ENCODE measurements at places on chromosomes 1 and 21. TPM values are rescaled to one million over a fixed set of nuclear protein-coding genes. Genes with fewer than 3 reads are reported as not detected.
A peak's percentile ranks its signal among the peaks of the same experiment; 100 is the strongest.

PDXK gene
- total RNA-seq: 41.5 TPM

- no peak overlapping the region for H3K4me3 ChIP-seq
- H3K27me3 ChIP-seq: no peaks in the 10 kb centered on the region
- H3K4me1 ChIP-seq: peaks cover 20% of the 10 kb centered on the region
- no peak overlapping the region for H3K27ac ChIP-seq
- no peak for DNase-seq
Measured at GRCh38 chr21:33974513-33975468, 59.2 kb upstream of the ATP5PO start.

GRCh38 chr1:17696417-17697301, 58.5 kb upstream of the ACTL8 start:
- no peaks in the 10 kb centered on the region for H3K27me3 ChIP-seq
- H3K36me3 ChIP-seq: no peaks in the 10 kb centered on the region
- peak; percentile 78 for DNase-seq
- H3K4me3 ChIP-seq: no peak overlapping the region
- H3K27ac ChIP-seq: no peak overlapping the region
- peaks cover 3% of the 10 kb centered on the region for H3K4me1 ChIP-seq

GRCh38 chr1:165564561-165564960, 20.8 kb downstream of the LRRC52 start:
- H3K4me3 ChIP-seq: no peak overlapping the region
- peak; percentile 20 for DNase-seq
- no peak overlapping the region for H3K27ac ChIP-seq
- no peaks in the 10 kb centered on the region for H3K36me3 ChIP-seq
- H3K27me3 ChIP-seq: peaks cover 3% of the 10 kb centered on the region
- H3K4me1 ChIP-seq: no peaks in the 10 kb centered on the region

GRCh38 chr1:232363008-232363407, 266.9 kb downstream of the SIPA1L2 start:
- no peaks in the 10 kb centered on the region for H3K27me3 ChIP-seq
- H3K4me3 ChIP-seq: no peak overlapping the region
- no peaks in the 10 kb centered on the region for H3K4me1 ChIP-seq
- H3K36me3 ChIP-seq: no peaks in the 10 kb centered on the region

CHIA gene
- not detected for total RNA-seq

DNA sequence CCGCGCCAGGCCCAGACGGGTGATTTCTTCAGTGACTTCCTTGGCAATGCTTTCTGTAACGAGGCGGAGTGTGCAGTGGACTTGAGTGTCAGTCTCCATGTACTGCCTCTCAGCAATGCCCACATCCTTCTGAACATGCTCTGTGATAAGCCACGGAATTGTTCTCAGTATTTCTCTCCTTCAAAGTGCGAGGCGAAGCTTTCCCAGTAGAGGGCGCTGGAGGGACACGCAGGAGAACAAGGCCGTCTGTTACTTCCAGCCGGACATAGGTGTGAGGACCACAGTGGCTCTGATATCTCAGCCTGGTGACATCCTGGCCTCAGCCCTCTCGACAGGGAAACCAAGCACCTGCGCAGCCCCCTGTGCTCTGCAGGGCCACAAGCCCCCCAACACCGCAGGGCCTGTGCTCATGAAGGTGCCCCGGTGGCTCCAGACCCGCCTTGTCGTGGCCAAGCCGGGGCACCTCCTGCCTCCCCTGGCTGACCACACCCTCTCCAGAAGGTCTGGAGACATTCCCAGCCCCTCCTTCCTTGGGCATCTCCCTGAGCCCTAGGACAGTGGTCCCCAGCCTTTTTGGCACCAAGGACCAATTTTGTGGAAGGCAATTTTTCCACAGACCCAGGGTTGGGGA, 46.1 kb upstream of the BACE2 start:
- H3K4me1 ChIP-seq: no peaks in the 10 kb centered on the region
- peak; percentile 71 for DNase-seq
- no peak overlapping the region for H3K4me3 ChIP-seq

DNA sequence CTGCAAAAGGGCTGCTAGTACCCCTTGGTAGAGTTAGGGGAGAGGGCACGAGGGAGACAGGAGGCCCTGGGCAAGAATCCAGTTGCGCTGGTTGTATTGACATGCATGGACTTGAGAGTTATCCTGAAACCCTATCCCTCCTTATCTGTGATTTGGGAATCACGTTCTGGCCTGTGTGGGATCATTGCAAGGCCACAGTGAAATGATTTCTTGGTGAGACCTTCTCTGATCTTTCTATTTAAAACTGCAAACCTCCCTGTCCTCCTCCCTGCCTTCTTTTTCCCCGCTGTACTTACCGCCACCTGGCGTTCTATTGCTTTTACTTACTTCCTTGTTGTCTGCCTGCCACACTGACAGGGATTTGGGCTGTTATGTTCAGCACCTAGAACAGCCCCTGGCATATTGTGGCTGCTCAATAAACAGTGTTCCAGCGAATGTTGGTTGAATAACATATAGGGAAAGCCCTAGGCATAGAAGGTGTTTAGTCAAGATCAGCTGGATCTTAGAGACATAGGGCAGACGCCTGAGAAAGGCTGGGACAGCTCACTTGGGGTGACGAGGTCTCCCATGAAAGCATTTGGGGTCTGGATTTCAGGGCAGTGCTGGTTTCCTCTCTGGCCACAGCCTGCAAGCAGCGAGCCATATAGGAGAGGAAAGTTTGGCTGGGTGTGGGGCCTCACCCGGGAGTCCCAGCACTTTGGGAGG, 25.6 kb downstream of the ALPL start:
- DNase-seq: peak; percentile 84
- H3K27ac ChIP-seq: no peak overlapping the region
- peaks cover 28% of the 10 kb centered on the region for H3K4me1 ChIP-seq
- no peak overlapping the region for H3K4me3 ChIP-seq
- no peaks in the 10 kb centered on the region for H3K27me3 ChIP-seq

GRCh38 chr1:90144820-90145219, 149.9 kb downstream of the ZNF326 start:
- no peaks in the 10 kb centered on the region for H3K27me3 ChIP-seq
- no peak for DNase-seq
- H3K27ac ChIP-seq: no peak overlapping the region
- H3K4me3 ChIP-seq: no peak overlapping the region

DNA sequence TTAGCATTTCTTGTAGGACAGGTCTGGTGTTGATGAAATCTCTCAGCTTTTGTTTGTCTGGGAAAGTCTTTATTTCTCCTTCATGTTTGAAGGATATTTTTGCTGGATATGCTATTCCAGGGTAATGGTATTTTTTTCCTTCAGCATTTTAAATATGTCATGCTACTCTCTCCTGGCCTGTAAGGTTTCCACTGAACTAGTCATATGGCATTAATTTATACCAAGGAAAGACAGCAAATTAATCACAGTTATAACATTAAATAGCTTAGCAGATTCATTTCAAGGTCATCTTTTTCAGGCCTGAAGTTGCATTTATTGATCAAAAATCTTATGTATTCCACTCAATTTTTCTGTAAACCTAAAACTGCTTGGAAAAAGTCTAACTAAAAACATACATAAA, 54.9 kb downstream of the AK5 start:
- no peaks in the 10 kb centered on the region for H3K27me3 ChIP-seq
- no peaks in the 10 kb centered on the region for H3K36me3 ChIP-seq
- H3K4me1 ChIP-seq: no peaks in the 10 kb centered on the region
- H3K4me3 ChIP-seq: no peak overlapping the region
- DNase-seq: no peak

AMY1C gene
- not detected for total RNA-seq

- no peak overlapping the region for H3K4me3 ChIP-seq
- H3K27me3 ChIP-seq: no peaks in the 10 kb centered on the region
- no peaks in the 10 kb centered on the region for H3K4me1 ChIP-seq
- no peak overlapping the region for H3K27ac ChIP-seq
- no peaks in the 10 kb centered on the region for H3K36me3 ChIP-seq
Measured at GRCh38 chr21:40620386-40621145, 226.4 kb downstream of the DSCAM start.

GRCh38 chr1:218348628-218349071, 3.5 kb downstream of the TGFB2 start:
- H3K27ac ChIP-seq: peak overlapping the region; percentile 72
- no peaks in the 10 kb centered on the region for H3K27me3 ChIP-seq
- H3K4me3 ChIP-seq: peak overlapping the region; percentile 73
- peaks cover 25% of the 10 kb centered on the region for H3K4me1 ChIP-seq
- no peak for DNase-seq

DNA sequence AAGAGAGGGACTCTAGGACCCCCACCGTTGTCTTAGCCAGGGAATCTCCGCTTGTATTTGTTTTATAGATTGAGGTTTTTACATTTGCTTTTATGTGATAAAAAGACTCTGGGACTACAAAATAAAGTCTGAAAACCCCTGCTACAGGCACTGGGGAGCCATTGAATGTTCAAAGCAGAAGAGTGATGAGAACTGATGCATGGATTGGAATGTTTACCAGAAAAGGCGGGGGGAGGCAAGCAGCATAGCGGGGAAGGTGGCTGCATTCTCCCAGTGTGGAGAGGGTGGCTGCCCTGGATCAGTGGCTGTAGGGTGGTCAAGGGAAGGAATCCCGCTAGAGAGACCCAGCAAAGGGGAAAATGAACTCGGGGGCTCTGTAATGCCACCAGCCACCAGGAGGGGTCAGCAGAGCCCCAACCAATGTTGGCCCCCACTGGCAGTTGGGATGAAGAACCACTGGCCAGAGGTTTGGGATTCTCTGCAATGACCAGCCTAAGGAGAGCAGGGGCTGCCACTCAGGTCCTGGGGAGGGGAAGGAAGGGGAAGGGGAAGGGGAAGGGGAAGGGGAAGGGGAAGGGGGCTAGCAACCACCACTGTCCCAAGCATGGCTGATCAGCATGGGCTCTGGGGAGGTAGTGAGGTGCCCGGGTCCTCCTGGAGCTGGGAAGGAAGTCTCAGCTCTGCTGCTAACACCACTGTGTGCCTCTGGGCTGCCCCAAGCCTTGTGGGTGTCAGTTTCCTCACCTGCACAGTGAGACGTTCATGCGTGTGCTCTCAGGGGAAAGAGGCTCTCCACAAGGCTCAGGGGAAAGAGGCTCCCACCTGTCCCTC, 19.2 kb upstream of the PEF1 start:
- peaks cover 9% of the 10 kb centered on the region for H3K4me1 ChIP-seq
- H3K36me3 ChIP-seq: no peaks in the 10 kb centered on the region
- H3K27ac ChIP-seq: no peak overlapping the region
- DNase-seq: peak; percentile 82
- H3K27me3 ChIP-seq: peaks cover 34% of the 10 kb centered on the region
- no peak overlapping the region for H3K4me3 ChIP-seq

GRCh38 chr1:210489491-210489890, 160.8 kb downstream of the HHAT start:
- H3K4me3 ChIP-seq: no peak overlapping the region
- no peaks in the 10 kb centered on the region for H3K27me3 ChIP-seq
- H3K27ac ChIP-seq: no peak overlapping the region

COL8A2 gene
- total RNA-seq: 0.45 TPM

PCBP3 gene
- not detected for total RNA-seq

DNA sequence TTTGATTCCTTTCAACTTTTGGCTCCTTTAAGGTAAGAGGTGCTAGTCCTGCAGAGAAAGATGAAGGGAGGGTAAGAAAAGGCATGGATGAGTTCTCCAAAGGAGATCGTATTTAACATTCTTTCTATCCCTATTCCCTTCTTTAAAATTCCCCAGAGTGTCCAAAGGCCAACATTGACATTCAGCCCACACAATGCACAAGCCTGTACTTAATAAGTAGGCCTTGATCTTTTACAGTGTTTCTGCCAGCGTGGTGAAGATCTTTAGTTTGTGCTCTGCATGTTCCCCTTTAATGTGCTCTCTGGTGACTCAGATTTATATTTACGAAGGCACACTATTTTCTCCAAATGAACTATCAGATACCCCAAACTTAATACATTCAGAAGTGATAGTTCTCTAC, 582.5 kb upstream of the RGS18 start:
- H3K4me3 ChIP-seq: no peak overlapping the region
- H3K36me3 ChIP-seq: no peaks in the 10 kb centered on the region
- DNase-seq: no peak
- H3K4me1 ChIP-seq: no peaks in the 10 kb centered on the region
- H3K27ac ChIP-seq: no peak overlapping the region

- no peak for DNase-seq
- no peak overlapping the region for H3K4me3 ChIP-seq
- H3K27me3 ChIP-seq: no peaks in the 10 kb centered on the region
- H3K36me3 ChIP-seq: no peaks in the 10 kb centered on the region
Measured at GRCh38 chr1:227330279-227331076, 12.2 kb upstream of the CDC42BPA start.

DNA sequence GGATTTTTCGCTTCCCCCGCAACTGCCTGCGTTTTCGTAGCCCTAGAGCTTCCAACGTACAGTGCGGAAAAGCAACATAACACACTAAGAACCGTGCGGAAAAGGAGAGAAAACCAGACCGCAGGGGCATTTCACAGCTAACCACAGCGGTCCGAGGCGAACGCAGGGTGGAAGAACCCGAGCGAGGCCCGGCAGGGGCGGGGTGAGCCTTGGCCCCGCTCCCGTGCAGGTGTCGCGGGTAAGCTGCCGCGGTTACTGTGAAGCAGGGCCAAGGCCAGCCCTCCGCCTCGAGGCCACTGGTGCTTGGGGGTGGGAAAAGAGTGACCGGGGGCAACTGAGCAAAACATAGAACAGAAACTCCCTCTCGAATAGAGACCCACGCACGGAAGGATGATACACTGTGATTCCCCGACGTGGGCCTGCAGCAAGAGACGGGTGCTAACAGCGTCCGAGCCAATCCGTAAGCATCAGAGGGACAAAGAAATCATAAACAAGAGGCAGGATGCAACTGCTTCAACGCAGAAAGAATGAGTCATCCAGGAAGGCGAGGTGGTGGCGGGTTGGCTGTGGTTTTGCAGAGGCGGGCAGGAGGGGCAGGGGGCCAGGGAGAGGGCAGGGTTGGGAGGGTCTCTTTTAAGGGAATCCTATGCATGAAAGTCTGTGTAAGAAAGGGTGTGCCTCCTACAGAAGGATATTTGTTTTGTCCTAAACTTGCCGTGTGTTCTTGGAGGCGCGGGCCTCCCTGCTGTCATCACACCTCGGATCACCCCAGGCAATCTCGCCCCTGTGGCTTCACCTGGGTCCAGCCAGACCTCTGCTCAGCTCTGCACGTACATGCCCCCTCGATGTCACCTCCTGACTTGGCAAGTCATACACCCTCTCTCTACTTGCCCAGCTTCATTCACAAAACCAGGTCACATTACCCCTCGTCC, 7.3 kb downstream of the GNG4 start:
- peak; percentile 23 for DNase-seq
- H3K4me3 ChIP-seq: peak overlapping the region; percentile 37
- no peak overlapping the region for H3K27ac ChIP-seq

- peaks cover 28% of the 10 kb centered on the region for H3K4me1 ChIP-seq
- H3K4me3 ChIP-seq: no peak overlapping the region
- peak; percentile 58 for DNase-seq
Measured at GRCh38 chr1:17673329-17674072, 81.6 kb upstream of the ACTL8 start.

- H3K36me3 ChIP-seq: no peaks in the 10 kb centered on the region
- H3K27me3 ChIP-seq: no peaks in the 10 kb centered on the region
- peak overlapping the region; percentile 84 for H3K27ac ChIP-seq
- DNase-seq: no peak
Measured at GRCh38 chr1:119674835-119675289, 26.8 kb upstream of the ZNF697 start.

- H3K36me3 ChIP-seq: peaks cover 4% of the 10 kb centered on the region
- H3K27me3 ChIP-seq: no peaks in the 10 kb centered on the region
- no peak overlapping the region for H3K4me3 ChIP-seq
- no peak overlapping the region for H3K27ac ChIP-seq
- peak; percentile 45 for DNase-seq
Measured at GRCh38 chr1:12480748-12481362, 137.2 kb downstream of the DHRS3 start.

CRYBG2 gene
- not detected for total RNA-seq

GRCh38 chr1:11831945-11832725, 15.4 kb downstream of the NPPA start:
- H3K4me1 ChIP-seq: no peaks in the 10 kb centered on the region
- peaks cover 36% of the 10 kb centered on the region for H3K36me3 ChIP-seq
- DNase-seq: no peak
- no peaks in the 10 kb centered on the region for H3K27me3 ChIP-seq
- no peak overlapping the region for H3K27ac ChIP-seq
- no peak overlapping the region for H3K4me3 ChIP-seq

Measured in SJCRH30 (cell line).